ENCODE measurements at places on chromosomes 12 and 14.

GRCh38 chr14:51107801-51108200 lies 12.9 kb upstream of the TRIM9 start:
- DNase-seq: no peak

DNA sequence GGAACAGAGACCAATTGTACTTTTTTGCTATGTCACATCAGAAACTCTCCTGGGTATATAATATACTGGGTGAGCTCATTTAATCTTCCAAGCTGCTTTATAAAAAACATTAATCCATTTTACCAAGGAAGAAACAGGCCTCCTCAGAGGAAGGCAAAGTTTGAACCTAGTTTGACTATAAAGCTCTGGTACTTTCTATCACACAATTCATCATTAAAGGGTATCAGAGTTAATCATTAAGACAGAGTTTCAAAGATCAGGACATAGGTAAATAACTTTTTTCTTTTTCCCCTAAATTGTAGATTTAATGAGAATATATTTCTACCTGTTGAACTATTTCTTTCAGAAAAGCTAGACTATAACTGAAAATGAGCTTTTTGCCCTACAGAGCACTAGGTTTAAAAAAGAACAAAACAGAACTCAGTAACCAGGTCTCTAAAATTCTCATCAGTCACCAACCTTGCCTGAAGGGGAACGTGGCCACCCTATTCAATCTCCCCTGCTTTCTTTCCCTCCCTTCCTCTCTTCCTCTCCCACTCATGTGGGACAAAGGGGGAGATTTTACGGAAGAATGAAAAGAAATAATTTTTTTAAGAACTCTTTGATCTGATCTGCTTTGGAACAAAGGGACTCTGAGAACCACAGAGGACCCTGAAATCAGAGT lies 18.6 kb downstream of the FBXO21 start:
- DNase-seq: no peak

GRCh38 chr12:102722147-102722546 lies 194.9 kb downstream of the PAH start:
- no peak for DNase-seq

DNA sequence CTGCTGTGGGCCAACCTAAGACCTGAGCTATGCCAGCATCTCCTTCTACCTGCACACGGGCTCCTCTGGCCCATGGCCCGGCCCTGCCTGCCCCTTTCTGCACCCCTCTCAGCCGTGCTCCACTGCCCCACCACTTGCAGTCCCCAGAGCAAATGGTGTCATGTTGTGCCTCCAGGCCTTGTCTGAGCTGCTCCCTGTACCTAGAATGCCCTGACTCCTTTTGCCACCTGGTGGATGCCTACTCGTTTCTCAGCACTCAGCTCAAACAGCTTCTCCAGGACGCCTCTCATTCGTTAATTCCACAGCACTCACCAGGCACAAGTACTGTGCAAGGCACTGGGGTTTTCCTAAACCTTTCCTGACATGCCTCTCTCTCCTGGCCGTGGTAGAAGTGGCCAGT lies 63.2 kb upstream of the PNMA1 start:
- no peak for DNase-seq

- DNase-seq: no peak
These were observed 53.0 kb downstream of the CCDC91 start for GRCh38 chr12:28243310-28243633.
